ENCODE measurements at places on chromosomes 12 and 14. TPM values are rescaled to one million over a fixed set of nuclear protein-coding genes. Genes with fewer than 3 reads are reported as not detected.

The KRT4 gene
- not detected for total RNA-seq

The KCNK10 gene
- total RNA-seq, result 0.54 TPM

The ZFC3H1 gene
- 42.4 TPM for total RNA-seq

GRCh38 chr12:122123051-122123760 lies 44.6 kb downstream of the MLXIP start:
- peak; percentile 86 for DNase-seq

DNA sequence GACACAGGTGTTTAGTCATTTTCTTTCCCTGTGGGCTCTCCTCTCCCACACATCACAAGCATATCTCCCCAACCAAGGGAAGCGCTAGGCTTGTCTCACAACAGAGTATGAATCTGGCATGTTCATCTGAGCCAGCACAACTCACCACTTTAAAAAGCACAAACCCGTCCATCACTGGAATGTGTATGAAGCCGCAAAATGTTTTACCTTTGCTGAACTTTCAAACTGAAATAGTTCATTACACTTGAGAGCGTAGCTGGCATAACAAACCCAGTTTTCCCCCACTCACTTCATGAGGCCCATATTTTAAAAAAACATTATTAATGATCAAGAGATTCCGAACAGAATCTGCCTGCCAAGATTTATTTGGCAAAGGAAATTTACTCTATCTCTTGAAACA lies 15.8 kb downstream of the NID2 start:
- peak; percentile 30 for DNase-seq

DNA sequence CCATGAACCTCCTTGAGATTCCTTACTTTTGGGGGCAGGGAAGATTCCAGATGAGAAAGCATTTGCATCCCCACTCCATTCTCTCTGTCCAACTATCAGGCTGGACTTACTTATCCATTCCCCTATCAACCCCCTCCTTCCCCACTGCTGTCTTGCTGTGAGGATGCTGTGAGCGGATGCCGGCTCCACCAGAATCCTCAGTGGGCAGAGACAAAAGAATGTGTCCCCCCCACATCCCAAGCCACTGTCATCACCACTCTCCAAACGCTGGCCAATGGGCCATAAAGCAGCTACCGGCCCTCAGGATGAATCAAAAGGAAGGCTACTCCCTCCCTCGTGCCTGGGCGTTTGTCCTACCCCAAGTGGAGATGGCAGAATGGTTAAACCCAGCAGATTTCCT lies 173.0 kb upstream of the NTF3 start:
- no peak for DNase-seq

DNA sequence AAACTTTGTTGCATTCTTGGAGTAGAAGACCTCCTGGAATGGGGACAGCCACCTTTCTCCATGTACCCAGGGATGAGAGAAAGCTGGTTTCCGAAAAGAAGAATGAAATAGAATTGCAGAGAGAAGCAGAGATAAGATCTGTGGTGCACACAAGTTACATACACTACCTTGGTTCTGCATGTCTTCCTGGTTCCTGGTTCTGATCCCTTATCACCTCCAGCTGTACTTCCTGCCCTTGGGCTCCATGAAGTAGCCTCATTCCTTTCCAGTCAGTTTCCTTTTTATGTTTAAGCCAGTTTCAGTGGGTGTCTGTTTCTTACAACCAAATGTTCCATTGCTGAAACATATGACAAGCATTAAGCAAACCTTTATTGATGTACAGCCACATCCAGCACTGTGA lies 69.3 kb downstream of the FBXW8 start:
- no peak for DNase-seq

DNA sequence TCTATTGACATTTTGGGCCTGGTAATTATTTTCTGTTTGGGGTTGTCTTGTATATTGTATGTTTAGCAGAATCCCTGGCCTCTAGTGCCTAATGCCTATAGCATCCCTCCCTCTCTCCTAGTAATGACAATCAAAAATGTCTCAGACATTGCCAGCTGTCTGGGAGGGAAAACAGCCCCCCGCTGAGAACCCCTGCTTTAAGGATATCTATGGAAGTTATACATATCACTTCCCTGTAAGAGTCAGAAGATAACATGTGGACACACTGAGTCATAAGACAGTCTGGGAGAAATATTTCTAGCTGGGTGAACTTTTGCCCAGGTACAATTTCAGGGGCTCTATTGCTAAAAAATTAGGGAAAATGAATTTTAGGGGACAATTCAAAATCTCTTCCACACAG lies 255.0 kb downstream of the PAWR start:
- DNase-seq, result no peak

DNA sequence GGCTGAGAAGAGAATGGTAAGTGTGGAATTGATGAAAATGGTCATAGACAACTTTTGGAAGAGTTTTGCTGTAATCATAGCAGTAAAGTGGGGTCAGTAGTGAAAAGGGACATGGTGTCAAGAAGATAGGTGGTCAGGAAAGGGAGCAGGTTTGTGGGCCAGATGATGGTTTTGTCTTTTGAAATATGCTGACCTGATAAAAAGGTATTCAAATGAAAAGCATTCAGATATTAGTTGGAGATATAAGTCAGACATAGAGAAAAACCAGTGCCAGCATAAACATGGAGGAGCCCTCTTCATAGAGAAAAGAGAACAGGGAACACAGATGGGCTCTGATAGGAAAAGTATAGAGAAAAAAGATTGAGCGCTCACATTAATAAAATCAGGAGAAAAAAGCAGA lies 518.3 kb downstream of the NRXN3 start:
- DNase-seq, result no peak

The TMEM117 gene
- 6.0 TPM for total RNA-seq

The CELA1 gene
- not detected for total RNA-seq
